ENCODE measurements at places on chromosomes 11 and 22.

DNA sequence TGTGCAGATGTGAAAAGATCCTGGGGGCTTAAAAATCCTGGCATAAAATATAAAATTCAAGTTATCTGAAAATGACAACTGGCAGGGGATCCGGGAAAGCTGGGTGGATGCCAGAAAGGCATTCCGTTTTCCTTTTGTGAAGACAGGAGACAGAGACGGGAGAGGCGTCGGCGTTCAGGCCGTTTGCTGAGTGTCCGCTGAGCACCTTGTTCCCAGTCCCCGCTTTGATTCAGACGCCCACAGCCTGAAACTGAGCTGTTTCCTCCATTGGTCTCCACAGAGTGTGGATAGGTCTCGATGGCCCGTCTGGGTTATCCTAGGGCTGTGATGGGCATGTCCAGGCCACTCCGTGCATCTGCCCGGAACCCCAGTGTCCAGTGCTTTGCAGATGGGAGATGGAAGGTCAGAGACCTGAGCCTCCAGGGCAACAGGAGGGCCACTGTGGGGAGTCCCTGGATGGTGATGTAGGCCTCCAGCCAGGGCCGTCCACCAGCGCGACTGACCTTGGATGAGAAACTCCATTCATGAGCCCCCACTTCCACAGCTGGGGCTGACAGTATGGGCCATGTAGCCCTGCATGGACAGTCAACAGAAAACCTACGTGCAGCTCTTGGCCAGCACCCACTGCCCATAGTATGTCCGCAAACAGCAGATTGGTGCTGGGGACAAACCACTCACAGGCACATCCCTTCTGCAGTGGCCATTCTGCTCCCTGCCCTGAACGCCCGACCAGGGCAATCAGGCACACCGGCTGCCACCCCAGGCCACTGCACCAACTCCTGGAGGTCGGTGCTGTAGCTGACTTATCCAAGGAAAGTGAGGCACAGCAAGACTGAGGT, 11.6 kb downstream of the MRGPRF start:
- no peak for DNase-seq

DNA sequence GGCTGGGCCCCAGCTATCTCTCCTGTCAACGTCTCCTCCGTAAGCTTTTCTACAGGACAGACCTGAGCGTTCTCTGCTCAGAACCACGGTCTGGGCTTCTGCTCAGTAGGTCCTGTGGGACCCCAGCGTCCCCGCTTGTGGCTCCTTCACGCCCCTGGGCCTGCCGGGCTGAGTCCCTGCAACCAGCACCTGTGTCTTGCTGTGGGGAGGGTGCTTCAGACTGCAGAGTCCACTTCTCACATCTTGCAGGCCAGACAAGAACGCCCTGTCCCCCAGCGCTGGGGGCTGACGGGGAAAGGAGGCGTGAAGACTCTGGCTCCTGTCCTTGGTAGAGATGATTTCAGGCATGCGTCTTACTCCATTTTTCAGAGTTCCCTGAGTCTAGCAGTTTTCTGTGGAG, 1480.8 kb downstream of the BRD1 start:
- no peak for DNase-seq

DNA sequence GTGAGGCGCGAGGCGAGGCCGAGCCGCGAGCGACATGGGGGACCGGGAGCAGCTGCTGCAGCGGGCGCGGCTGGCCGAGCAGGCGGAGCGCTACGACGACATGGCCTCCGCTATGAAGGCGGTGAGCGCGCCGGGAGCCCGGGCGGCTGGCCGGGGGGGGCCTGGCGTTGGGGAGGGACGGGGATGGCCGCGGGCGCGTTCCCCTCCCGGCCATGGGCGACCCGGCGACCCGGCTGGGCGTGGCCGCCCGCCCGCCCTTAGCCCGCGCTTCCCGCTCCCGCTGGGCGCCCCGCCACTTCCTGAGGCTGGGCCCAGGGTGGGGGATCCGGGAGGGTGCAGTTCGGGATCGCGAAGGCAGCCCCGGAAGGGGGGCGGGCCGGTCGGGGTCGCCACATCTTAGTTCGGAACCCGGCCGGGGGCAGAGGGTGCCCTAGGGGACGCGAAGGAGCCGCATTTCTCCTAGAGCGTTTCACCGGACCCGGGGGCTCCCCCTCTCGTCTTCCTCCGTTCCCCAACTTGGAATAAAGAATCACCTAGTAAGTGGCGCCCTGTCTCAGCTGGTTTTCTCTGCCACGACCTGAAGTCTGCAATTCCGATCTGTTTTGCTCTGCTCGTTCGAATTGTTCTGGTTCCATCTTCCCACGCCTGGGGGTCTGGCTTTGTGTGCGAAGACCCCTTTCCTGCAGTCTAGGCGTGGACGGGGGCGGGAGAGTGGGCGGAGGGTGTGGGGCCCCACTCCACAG, 536 bp downstream of the YWHAH start:
- DNase-seq, result peak; percentile 22

- no peak for DNase-seq
These were observed 422 bp downstream of the GLB1L2 start for GRCh38 chr11:134332189-134332631.

DNA sequence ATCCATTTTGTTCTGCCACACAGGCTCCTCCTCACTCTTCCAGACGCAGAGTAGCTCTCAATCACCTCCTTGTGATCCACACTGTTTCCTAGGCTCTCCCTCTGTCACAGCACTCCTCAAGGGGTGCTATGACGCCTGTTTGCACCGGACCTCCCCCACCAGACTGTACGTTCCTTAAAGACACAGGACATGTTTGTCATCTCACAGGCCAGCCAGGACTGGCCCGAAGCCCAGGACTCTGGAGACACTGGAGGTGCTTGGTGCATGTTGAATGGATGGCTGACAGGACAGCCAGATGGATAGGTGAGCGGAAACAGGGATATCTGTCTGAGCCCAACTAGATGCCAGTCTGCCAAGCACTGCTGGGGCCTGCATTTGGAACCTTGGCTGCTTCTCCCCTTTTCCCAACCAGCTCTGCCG, 13.6 kb downstream of the PLA2G6 start:
- no peak for DNase-seq
